ENCODE measurements at places on chromosomes 5 and 9.

GRCh38 chr5:173315495-173316338, 12.5 kb downstream of the STC2 start:
- no peak for DNase-seq

DNA sequence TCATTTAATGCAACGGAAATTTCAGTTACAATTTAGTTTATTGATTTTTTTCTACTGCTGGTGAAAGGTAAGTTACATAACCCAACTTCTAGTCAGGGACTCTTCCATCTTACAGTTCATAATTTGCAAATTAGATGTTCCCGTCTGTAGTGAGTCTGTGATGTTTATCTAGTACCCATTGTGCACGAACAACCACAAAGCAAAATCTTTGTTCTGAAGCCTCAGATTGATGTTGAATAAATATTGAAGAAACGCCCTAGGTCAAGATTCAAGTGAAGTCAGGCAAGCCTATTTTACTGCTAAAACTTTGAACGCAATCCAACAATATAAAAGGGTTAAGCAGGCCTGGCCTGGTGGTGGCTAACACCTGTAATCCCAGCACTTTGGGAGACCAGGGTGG, 43.1 kb downstream of the BASP1 start:
- no peak for DNase-seq

DNA sequence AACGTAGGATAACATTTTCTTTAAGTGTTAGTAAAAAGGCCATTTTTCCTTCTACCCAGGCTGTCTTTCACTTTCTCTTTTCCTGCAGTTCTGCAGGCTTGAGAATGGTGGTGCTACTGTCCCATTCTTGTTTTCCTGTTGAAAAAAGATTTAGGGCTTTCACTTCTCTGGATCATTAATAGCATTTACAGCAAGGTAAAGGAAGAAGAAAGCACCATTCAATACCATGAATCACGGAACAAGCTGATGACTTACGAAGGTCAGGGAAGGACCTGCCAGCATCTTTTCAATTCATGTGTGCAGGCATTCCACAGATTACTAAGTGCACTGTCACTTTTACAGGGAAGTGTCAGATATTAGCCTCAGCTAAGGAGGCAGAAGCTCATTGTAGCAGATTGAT, 292.8 kb downstream of the YTHDC2 start:
- no peak for DNase-seq

DNA sequence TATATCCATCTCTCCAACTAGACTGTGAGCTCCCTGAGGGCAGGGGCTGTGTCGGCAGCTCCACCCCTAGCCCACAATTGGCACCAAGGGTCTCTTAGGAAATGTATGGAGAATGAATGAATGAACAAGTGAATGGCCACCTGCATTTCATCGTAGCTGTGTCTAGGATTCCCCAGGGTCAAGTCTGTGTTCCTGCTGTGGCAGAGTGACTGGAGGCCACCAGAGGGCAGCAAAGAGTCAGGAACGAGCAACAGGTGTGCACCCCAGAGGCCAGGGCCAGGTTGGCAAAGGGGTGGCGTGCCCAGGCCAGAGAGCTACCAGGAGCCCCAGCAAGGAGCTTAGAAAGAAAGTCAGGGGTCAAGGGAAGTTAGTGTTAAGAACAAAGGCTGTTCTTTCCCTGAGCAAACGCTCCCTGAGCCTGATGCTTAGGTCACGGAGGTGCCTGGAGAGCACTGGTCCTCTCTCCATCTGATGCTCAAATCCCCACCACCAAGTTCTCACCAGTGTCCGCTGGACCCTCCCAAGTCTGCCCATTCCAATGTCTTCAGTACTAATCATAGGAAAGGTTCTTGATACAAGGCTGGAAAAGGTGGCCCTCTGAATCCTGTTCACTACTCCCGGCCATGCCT, 160.7 kb downstream of the PAX5 start:
- peak; percentile 19 for DNase-seq

DNA sequence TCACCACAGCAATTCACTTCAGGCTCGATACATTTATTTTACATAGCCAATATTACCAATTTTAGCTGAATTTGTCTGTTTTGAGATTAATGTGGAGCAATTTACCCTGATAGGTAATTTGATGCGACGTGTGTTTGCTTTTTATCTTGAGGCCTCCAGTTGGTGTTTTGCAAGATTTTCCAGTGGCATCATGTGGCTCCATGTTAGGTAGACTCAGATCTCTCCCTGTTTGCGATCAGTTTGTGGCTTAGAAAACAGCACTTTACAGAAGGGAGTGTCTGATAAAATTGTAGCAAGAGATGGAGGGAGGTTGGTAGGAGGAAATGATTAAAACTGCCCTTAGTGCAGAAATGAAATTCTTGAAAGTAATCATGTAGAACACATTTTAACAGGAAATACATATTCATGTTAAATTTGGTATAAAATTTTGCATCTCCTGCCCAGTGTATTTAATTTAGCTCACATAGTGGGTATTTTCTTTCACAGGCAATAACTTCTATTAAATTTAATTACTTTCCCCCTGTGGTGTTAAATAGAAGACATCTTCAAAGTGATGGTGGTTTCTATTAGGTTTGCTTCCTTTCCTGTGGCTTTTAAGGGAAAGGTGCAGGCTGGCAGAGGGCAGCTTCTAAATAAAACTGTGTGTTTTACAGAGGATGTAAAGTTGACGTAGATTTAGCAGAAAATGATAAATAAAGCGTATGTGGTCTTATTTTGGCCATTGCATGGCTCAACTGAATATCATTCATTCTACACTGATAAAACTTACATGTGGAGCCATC, 135.8 kb downstream of the KDM4C start:
- DNase-seq: no peak

DNA sequence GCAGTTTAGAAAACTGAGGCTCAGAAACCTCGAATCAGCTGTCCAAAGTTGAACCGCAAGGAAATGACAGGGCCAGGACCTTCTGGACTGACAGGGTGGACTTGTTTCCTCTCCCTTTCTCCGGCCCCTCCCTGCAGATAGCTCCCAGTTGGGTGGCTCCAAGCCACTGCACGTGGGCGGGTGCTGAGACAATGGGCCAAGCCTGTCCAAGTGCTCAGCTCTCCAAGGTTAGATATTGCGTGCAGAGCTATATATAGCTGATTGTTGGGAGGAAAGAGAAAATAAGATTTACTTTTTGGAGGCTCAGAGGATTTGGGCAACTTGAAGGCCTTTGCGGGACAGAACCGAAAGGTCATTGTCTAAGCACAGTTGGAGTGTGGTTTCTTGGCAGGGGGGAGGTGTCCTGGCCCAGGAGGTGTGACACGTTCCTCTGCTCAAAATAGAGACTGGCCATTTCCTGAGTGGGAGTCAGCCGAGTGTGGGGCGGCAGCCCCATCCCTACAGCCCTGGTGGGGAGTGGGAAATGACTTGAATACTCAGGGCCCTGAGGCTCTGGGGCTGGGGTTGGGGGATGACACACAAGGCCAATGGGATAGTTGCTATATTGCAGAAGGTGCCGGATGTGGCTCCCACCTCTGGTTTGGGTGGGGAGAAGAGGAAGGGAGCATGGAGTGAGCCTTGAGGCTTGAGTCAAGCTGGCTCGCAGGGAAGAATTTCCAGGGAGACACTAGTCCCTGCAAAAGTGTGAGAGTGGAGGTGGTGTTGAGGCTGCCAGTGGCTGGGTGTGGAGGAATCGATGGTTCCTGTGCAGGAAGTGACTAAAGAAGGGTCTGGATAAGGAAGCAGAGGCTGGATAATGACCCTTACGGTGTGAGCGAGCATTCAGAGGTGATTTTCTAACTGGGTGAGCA, 44.4 kb upstream of the SMAD5 start:
- DNase-seq: no peak

GRCh38 chr5:95177456-95177855, 107.4 kb downstream of the MCTP1 start:
- no peak for DNase-seq

GRCh38 chr9:75152416-75152815, 64.1 kb downstream of the OSTF1 start:
- no peak for DNase-seq

DNA sequence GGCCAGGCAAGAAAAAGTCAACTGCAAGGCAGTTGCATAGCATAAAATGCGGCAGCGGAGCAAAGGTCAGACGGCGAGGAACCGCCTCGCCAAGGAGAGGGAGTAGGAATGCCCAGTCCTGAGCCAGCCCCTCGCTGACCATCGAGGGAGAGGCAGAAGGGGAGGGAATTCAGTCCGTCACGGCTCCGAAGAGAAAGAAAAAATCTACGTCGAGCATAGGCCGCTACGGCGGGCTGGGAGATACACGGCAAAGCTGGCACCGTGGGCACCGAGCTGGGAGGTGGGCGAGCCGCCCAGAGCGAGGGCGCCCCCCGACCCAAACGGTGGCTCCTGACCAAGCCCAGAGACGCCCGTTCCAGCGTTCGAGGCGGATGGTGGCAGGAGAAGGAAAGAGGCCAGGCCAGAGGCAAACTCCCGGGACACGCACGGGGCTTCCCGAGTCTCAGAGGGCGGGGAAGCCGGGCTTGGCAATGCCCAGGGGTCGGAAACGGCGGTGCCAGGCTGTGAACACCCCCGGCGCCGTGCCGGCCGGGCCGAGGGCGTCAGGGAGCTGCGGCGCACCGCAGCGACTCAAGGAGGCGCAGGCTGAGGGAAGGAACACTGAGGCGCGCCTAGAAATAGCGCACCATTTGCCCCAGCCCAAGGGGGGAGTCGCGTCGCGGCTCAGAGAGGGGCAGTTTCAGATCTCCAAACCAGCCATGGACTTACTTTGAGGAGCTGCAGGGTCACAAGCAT, 518 bp downstream of the SPRY4 start:
- no peak for DNase-seq

DNA sequence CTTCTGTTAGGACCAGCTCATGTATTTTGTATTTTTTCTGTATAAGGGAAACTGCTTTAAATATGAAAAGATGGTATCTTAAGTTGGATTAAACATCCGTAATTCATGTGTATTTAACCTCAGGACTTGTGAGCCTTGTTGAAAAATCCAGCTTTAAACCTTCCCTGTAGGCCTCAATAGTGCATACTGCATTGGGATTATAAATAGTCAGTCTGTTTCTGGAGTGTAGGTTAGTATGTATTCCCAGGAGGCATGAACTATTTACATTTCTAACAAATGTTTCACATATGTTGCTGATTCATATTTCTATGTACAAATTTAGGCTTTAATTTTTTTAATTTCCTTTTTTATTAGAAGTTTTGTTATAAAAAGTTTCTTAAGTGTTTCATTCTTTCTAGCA, 137.9 kb upstream of the GRHPR start:
- no peak for DNase-seq

DNA sequence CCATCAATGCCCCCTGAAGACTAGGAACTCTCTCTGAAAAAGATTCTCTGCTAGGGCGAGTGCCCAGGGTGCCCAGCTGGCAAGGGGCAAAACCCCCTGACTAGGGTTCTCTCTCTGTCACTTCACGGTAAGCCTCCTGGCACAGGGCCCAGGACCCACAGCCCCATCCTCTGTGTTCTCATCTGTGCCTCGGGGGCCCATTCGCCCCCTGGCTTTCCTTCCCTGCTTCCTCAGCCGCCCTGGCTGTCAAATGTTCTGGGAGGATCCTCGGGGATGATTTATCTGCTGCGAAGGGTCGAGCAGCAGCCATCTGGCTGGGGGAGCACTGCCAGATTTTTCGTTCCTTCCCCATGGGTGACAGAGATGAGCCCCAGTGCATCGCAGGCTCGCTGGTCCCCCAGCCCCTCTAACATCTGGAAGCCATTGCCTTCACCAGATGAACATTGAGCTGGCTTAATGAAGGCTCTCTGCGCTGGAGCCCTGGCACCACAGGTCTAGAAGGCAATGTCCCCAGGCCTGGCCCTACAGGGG, 24.2 kb downstream of the HMCN2 start:
- no peak for DNase-seq

Data from bone marrow (tissue), 2 donors.